ENCODE measurements at places on chromosomes 5 and 9.

GRCh38 chr9:14063756-14064155, 250.2 kb downstream of the NFIB start:
- DNase-seq, result no peak

GRCh38 chr9:75930730-75931321, 40.4 kb downstream of the PCSK5 start:
- DNase-seq, result no peak

- no peak for DNase-seq
These were observed 26.3 kb upstream of the FST start for GRCh38 chr5:53453898-53454718.

GRCh38 chr9:119844431-119844830, 475.2 kb upstream of the BRINP1 start:
- DNase-seq, result no peak

DNA sequence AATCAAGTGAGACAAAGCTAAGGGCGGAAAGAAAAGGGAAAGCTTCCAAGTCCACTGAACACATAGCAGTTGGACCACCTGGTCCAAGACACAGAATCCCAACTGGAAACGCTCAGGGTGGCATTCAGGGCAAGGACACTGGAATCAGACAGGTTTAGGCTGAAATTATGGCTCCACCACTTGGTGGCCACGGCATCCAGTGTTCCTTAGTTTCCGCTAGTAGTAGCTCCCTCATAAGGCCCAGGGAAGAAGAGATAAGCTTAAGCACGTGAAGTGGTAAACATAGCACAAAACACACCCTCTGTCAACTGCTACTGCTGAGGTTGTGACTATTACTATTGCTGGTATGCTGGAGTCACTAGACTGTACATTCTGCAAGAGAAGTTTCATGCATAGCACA, 209.4 kb downstream of the GLIS3 start:
- no peak for DNase-seq

DNA sequence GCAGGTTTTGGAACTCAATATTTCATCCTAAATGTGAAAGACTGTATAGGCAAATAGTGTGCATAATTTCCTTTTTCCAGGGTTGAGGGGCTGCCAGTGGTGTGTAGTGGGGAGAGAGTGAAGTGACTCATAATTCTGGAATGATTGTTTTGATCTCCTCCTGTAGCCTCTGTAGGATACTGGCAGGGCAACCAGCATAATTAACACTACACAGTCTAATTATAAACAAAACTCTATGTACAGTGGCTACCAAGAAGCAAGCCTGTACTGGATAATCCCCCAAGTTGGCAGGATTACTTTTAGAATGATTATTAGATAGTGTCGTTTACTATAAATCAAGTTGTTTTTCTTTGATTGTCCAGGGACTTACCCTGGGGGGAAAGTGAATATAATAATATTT, 32.2 kb downstream of the LNPEP start:
- no peak for DNase-seq

DNA sequence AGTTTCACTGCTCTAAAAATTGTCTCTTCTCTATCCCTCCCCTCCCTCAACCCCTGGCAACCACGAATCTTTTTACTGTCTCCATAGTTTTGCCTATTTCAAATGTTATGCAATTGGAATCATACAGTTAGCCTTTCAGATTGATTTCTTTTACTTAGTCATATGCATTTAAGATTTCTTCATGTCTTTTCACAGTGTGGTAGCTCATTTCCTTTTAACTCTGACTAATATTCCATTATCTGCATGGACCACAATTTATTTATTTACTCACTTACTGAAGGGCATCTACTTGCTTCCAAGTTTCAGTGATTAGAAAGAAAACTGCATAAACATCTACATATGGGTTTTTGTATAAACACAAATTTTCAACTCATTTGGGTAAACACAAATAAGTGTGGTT, 372.3 kb downstream of the CDH18 start:
- DNase-seq, result no peak

DNA sequence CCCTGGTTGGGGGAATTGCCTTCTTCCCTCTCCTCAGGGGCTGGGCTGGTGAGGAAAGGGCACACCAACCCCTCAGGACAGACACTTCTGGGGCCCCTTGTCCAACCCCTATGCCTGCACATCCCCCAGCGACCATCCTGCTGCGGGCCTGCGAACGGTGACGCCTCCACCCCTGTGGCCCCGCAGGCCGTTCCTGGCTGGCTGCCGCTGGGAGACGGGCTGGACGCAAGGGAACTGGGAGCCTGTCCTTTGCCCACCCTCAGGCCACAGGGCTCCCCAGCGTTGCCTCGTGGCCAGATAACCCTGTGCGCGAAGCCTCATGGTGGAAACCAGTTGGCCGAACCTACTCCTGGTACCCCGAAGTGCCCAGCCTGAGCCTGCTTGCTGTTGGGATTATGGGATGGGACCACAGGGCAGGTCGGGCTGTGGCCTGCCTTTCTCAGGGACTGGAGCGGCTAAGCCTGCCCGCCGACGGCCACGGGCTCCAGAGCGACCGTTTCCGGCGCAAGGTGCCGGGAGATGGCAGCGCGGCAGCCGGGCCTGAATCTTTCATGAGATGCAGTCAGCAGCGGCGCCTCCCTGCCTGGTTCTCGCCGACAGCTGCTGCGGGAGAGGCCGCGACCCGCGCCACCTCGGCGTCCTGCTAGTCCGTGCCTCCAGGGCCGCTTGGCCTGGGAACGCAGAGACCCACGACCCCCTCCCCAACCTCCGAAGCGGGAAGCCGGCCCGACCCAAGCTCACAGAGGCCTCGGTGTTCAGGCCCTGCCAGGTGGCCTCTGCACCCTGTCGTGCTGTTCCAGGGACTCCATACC, 6.5 kb upstream of the PITX1 start:
- no peak for DNase-seq

GRCh38 chr9:129316281-129317030, 138.4 kb upstream of the IER5L start:
- DNase-seq, result no peak

GRCh38 chr9:71928806-71929205, 17.4 kb downstream of the C9orf85 start:
- no peak for DNase-seq

- no peak for DNase-seq
These were observed 176.4 kb downstream of the ARRDC3 start for GRCh38 chr5:91206734-91207133.

DNA sequence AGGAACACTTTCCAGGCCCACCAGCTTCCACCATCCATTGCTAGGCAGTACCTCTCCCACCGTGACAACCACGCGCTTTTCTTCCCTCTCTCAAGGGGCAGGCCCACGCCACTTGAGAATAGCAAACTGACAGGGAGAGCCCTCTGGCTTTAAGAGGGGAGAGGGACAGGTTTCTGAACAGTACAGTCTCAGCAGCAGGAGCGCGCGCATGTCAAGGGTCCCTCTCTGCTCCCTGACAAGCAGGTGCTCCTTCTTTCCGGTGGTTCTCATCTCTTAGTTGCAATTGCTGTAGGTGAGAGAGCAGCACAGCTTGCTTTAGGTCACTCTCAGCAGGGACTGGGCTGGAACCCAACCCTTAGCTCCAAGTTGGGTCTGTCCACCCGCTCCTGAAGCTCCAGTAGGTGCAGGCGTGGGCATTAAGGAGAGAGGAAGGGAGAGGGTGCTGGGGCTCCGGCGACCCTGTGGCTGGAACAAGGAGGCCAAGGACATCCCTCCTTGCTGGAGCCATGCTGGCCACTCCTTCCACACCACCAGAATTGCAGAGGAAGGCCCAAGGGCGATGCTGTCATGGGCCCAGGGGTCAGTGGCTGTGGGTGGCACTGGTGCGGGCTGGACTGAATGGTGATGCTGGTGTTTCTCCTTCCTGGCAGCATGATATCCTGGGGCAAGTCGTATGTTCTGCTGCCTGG, 9.0 kb upstream of the PHF2 start:
- no peak for DNase-seq

DNA sequence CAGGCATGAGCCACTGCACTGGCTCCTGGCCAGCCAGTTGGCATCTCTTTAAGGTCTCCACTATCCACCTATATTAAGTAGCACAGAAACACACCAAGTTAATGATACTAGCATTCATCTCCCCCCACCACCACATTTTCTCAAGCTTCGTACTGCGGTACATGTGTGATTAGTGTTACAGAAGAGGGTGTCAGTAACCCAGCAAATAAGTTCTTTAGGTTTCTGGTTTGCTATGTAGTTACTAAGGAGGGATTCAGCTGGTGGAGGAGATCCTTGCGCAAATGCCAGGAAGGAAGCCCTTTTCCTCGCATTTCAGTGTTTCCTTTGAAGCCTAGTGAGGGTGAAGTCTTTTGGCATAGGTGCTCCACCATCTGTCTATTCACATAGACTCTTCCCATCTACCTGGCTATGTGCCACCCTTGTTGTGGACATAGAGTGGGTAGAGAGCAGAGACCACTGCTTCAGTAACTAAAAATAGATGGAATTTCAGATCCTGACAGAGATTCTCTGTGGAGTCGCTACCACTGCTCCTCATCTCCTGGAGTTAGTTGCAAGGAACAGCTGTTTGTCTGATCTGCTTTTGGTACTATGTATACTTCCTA, 16.7 kb downstream of the UBE2D2 start:
- DNase-seq, result no peak

GRCh38 chr5:177312649-177313181, 1.0 kb upstream of the MXD3 start:
- DNase-seq, result no peak

All from smooth muscle cell of the brain vasculature (primary cell).